ENCODE measurements at places on chromosomes 4 and X.

DNA sequence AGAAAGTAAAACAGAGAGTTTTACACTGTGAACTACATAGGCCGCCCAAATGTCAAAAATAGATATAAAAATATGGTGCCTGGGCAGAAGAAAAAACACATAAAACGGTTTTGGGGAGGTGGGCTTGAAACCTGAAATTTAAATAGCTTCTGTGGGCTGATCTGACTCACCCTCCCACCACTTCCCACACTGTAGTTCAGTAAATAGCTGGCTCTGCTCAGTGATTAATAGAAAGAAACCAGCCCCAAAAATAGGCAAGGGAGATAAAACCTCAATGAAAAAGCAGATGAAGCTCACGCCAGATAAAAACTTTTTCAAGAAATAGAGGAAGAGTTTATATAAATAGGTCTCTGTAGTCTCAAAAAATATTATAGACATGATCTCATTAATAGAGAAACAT lies 13.2 kb upstream of the COX7B2 start:
- DNase-seq = no peak

DNA sequence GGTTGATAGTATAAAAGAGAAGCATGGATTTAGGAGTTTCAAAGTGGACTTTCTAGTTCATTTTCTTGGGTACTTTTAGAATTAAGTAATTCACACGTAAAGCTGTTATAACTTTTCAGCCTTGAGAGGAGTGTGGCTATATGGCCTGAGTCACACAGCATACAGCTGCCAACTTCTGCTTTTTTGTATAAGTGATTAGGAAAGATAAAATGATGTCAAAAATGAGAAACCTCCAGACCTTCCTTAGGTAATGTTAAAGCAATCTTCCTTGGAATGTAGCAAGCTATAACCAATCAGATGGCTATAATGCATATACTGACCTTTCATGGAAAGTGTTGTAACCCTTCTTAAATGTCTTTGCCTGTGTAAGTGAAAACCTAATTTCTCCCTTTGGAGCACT lies 39.2 kb downstream of the RAB40AL start:
- DNase-seq = no peak

GRCh38 chr4:1896658-1896991 lies 25.4 kb downstream of the NSD2 start:
- DNase-seq = no peak

GRCh38 chrX:19893727-19894126 lies 6.3 kb upstream of the SH3KBP1 start:
- DNase-seq = no peak

DNA sequence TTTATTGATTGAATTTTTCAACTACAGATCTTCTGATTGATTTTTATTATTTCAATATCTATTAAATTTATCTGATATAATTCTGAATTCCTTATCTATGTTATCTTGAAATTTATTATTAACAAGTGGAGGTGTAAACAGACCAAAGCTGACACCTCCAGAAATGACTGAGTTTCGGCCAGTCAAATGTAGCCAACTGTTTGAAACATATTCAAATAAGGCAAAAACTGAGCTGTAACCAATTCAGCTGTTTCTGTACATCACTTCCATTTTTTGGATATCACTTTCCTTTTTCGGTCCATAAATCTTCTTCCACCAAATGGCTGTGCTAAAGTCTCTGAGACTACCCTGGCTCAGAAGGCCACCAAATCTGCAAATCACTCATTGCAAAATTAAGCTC lies 2127.3 kb upstream of the AGA start:
- DNase-seq = no peak

- no peak for DNase-seq
Observed at GRCh38 chr4:106222548-106222947, 93.5 kb downstream of the TBCK start.

DNA sequence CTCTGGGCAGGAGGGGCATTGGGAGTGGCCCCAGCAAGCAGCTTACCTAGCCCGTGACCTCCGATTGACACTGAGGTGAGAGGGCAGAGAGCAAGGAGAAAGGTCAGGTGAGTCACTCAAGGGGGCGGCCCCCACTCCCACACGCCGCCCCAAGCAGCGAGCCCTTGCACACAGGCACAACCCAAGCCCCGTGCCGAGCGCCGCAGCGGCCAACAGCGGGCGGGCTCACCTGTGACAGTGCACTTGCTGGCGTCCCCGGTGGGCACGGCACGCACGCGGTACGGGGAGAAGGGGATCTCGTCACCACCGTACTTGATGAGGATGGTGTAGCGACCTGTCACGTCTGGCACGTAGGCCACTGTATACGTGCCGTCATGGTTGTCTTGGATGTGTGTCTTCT lies 17.2 kb downstream of the FLNA start:
- no peak for DNase-seq

DNA sequence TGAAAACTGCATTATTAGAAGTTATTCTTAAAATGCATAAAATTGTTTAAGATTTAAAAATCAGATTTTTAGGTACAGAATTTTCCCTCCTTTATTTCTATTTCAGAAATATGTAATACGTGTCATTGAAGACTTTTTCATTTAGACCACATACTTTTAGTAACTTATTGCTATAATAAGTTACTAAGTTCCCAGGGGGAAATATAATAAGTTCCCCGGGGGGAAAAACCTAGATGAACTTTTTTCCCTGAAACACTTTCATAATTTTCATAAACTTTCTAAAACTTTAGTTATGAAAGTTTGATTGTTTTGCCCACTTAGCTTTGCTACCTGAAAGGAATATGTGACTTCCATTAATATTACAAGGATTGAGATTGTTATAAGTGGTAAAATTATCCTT lies 1341.5 kb upstream of the IGFBP7 start:
- no peak for DNase-seq

DNA sequence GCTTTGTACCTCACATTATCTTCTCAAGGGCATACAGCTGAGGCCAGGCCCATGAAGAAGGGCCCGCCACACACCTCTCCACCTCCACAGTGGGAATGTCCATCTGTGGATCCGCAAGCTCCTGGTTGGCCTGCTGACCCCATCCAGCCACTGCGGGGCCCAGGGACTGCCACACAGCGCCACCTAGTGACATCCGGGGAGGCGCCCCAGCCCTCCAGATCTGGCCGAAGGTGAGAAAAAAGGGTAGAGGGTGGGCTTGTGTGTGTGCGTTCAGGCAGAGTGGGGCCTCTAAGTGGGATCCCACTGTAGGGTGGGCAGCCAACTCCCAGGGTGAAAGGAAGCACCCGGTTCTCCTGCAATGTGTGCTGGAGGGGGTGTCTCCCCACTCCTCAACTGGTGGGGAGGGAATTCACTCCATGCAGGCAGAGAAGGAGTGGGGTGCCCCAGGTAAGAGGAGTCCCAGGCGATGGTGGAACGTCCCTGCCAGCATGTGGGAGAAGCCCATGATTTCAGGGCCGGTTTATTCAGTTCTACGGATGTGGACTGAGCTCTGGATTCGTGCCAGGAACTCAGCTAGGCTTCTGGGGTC lies 117.3 kb downstream of the ENPP6 start:
- DNase-seq = no peak

DNA sequence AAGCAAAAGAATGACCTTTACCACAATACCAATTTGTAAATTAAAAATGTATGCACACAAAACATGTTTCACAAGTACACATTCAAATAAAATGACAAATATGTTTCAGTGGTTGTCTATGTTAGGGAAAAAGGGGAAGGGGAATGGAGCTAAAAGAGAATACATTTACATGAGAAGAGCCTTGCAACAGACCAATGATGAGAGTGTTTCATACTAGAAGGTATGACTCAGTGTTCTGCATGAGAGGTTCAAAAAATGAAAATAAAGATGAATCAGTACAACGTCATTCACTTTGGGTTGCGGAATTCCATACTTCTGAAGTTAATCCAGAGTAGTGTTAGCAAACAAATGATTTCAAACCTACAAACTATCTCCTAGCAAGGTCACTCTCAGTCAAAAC lies 51.7 kb downstream of the RPGR start:
- no peak for DNase-seq

DNA sequence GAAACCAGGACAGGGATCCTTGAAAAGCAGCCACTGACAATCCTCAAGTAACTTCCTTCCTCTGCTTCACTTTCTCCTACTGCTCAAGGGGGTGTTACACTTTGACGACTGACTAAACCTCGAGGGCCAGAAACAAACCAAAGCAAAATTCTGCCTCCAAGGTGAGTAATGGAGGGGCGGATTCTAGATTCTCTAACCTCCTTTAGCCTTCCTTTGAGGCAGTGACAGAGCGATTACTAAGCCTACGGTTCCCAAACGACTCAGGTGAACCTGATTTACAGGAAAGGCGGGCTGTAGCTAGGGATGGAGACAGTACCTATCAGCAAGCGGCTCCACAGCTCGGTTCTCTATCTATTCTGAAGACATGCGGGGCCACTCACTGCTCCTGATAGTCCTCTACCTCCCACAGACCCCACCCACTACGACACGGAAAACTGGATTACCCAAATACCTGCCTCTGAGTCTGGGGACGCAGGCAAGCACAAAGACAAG lies 487 bp downstream of the TBCK start:
- DNase-seq = no peak

All from activated naive CD8-positive, alpha-beta T cell treated with anti-CD3 and anti-CD28 coated beads, Interleukin-2, amount 10 ng/mL, durations not matched to agents 7 days and 5 days (primary cell).